Small intestine (tissue), 16 donors: ENCODE measurements at places on chromosomes 3 and 15. TPM values are rescaled to one million over a fixed set of nuclear protein-coding genes. Genes with fewer than 3 reads are reported as not detected.

The SLC28A2 gene
- 5.4 TPM for polyA plus RNA-seq

The AHSG gene
- polyA plus RNA-seq, result not detected

The PCSK6 gene
- polyA plus RNA-seq, result 6.2 TPM

The MUC20 gene
- polyA plus RNA-seq, result 25.7 TPM

The PRKCD gene
- 34.7 TPM for polyA plus RNA-seq

The MYL3 gene
- 39.3 TPM for polyA plus RNA-seq

The RCCD1 gene
- 6.3 TPM for polyA plus RNA-seq

The CNTN6 gene
- polyA plus RNA-seq, result not detected
